Thymus (tissue), 14 donors: ENCODE measurements at places on chromosomes 5 and 9.
A peak's percentile ranks its signal among the peaks of the same experiment; 100 is the strongest.

- DNase-seq, result no peak
These were observed 34.9 kb upstream of the N4BP3 start for GRCh38 chr5:178078197-178079010.

DNA sequence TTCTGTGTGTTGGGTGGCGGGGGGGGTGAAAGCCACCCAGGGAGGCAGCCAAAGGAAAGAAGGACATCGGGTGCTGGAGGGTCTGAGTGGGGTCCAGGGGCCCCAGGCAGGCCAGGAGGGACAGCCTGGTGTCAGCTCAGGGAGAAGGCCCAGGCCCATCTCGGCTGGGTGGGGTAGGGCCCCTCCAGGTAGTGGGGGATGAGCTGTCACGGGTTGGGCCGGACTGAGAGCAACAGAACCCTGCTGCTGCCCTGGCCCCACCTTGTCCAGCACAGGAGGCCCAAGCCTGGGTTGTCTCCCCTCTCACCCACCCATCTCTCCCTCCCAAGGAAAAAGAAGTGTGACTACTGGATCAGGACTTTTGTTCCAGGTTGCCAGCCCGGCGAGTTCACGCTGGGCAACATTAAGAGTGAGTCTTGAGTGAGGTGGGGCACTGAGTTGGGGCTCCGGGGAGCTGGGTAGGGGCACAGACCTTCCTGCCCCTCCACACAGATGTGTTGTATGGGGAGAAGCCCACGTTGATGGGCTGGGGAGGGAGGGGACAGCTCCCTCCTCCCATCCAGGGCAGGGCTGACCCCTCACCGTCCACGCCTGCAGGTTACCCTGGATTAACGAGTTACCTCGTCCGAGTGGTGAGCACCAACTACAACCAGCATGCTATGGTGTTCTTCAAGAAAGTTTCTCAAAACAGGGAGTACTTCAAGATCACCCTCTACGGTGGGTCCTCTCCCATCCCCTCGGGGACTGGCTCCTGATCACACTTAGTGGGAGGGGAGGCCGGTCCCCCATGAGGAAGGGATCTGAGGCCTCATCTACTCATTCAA, 2.3 kb downstream of the LCN2 start:
- no peak for DNase-seq

GRCh38 chr5:4802044-4802443, 338.1 kb upstream of the ADAMTS16 start:
- no peak for DNase-seq

DNA sequence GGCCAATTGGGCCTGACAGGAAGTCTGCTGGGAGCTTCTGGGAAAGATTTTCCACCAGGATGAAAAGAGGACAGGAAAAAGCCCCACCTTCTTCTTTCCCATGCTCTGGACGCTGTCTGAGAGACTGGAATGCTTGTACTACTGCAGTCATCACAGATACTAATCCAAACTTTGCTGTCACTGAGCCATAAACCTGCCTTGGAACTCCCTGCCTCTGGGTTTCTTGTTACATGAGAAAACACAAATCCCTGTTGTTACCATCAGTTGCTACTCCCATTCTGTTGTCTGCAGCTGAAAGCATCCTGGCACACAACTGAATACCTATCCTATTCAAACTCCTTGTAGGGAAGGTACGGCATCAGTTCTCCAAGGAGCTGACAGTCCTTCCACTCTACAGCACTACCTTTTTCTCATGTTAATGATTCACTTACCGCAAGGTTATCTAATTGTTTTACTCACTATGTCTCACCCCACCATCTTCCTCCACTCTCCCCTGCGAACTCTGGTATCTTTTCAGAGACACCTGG, 167.5 kb downstream of the CDK5RAP2 start:
- DNase-seq, result no peak

- DNase-seq, result no peak
These were observed 68.4 kb downstream of the RAD23B start for GRCh38 chr9:107351382-107352045.

DNA sequence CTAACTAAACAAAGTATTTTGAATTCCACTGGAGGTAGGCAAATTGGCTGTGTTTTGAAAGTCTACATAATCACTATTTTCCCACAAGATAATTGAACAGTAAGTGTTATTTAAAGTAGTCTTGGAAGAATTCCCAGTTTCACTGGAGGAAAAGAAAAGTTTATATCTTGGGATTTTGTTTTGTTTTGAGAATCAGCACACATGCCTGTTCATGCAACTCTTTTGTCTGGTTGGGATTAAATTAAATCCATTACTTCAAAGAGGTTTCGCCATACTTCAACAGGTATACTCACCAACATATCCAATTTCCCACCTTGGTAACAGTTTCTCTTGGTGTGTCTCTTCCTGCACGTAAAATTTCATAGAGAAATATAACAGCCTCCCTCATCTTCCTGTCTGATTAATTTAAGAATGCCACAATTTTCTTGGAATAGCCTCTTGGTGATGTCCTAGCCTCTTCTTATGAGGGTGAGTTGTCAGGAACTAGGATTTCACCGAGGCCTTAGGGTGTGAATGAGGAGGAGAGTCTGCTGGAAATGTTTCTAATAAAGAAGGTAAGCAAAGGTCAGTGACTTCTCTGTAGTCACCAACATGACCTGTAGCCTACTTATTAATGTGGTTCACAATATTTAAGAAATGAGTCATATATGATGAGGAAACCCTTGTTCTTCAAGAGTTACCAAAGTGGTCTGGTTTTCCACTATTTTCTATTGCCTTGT, 48.1 kb downstream of the ITGA2 start:
- DNase-seq, result no peak

GRCh38 chr5:14211818-14212803, 69.0 kb downstream of the TRIO start:
- DNase-seq, result no peak

GRCh38 chr9:123174887-123175518, 93.4 kb downstream of the STRBP start:
- DNase-seq, result peak; percentile 60

- no peak for DNase-seq
These were observed 138.1 kb downstream of the EMB start for GRCh38 chr5:50302815-50303490.

DNA sequence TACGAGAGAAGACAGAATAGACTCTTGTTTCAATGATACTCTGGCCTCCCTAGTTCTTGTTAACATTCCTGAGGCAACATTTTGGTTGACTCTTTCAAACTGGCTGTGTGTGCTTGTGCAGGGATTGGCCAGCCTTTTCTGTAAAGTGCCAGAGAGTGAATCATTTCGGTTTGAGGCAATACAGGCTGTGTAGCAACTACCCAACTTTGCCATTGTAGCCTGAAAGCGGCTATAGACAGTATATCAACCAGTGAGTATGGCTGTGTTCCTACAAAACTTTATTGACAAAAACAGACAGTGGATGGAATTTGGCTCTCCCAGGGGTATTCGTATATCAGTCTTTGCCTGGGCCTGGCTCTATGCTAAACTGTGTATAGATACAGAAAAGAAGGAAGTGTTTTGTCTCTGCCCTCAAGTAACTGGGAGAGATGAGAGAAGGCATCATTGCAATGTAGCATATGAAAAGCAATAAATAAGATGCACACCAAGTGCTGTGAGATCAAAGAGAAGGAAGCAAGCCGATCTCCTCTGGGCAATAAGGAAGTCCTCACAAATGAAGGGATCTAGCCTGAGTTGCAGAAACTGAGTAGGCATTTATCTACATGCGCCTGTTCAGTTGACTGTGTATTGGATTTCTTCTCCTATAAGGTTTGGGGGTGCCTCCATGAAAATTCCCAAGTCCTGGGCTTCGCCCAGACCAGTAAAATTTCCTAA, 568.0 kb upstream of the KLF4 start:
- no peak for DNase-seq

DNA sequence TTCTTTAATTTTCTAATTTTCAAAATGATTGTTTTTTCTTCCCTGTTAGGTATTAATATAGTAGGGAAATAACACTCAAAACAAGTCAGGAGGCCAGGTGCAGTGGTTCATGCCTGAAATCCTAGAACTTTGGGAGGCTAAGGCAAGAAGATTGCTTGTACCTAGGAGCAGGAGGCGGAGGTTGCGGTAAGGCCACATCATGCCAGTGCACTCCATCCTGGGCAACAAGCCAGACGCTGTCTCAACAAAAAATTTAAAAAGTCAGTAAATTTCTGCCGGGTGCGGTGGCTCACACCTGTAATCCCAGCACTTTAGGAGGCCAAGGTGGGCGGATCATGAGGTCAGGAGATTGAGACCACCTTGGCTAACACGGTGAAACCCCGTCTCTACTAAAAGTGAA, 10.2 kb upstream of the CDK7 start:
- DNase-seq, result no peak

DNA sequence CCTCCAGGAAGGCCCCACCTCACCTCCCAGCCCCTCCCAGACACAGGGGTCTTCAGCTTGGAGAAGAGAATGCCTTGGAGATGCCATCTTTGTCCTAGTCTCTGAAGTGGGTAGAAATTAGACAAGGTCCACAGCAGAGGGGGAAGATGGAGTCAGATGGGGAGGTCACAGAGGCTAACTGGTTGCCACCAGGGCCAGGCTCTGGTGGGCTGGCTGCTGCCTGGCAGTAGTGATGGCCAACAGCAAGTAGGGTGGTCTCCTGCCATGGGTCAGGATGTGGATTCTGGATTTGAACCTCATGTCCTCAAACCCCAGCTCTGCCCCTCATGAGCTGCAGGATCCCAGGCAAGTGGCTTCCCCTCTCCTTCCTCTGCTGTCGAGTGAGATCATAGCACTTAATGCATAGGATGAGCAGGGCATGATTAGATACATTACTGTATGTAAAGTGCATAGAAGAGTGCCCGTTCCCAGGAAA, 38.7 kb upstream of the NEK6 start:
- no peak for DNase-seq
